CD4-positive, alpha-beta T cell treated with Interleukin-15 for 1 hour (primary cell): ENCODE measurements at places on chromosomes 5 and 9.

DNA sequence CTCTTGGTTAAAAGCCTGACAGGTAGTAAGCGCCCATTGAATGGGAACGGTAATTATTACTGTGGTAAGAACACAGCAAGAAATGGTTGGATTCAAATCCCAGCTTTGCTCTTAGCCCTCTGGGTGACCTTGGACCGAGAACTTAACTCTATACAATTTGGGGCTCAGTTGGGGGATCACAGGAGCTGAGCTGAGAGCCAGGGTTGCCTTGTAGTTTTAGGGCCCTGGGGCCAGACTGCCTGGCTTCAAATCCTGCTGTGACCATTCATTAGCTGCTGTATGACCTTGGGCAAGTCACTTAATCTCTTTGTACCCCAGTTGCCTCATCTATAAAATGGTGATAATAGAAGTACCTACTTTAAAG, 87.4 kb upstream of the SH3PXD2B start:
- no peak for DNase-seq

DNA sequence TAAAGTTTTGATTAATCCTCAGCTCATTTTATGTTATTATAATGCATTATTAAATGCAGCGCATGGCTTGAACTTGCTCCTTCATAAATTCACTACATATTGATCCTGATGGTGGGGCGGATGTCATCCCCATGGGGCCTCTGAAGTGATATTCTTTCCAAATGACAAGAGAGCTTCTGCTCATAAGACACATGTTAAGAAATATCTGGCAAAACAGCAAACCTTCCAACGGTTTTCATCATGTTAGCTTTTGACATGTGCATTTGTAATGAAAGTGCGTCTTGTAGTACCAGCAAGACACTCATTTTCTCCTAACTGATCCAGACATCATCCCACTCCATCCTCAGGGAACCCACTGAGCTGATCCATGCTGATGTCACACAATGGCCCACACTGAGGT, 45.7 kb downstream of the SEMA5A start:
- DNase-seq = no peak

- DNase-seq = no peak
Measured at GRCh38 chr5:195401-196160, 4.3 kb downstream of the LRRC14B start.

- no peak for DNase-seq
Measured at GRCh38 chr5:92779536-92779935, 801.5 kb downstream of the NR2F1-AS1 start.

DNA sequence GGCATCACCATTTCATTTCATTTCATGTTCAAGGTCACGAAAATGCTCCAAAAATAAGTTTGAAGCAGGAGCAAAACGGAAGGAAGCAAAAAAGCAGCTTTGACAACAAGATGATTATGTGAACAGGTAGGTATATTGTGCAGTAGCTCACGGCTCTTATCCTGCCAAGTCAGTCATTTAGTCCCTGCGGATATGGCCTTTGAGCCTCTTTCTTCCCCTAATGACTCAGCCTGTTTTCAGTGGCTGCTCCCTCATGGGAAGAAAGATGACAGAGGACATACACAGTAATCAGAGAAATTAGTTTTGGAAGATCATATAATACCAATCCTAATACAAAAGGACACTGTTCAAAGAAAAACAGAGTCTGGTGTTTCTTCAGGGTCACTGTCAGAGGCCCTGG, 155.8 kb upstream of the GRAMD2B start:
- DNase-seq = no peak

- DNase-seq = no peak
Measured at GRCh38 chr9:113409481-113409880, 994 bp downstream of the POLE3 start.

DNA sequence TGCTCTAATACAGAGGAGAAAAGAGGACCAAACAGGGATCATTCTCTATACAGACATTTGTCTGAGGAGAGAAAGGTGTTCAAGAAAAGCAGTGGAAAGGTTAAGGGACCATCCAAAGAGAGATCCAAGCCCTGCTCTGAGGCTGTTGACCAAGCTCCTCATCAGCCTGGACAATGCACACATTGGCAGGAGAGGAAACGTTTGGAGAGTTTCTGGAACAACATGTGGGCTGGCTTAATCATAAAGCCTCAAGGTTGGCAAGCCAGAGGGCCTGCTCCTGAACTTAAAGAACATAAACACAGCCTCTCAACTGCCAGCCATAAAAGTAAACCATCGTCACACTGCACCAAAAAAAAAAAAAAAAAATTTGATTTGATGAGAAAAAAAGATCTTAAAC, 184.4 kb upstream of the SLC12A2 start:
- no peak for DNase-seq

GRCh38 chr5:107542428-107542827, 128.3 kb downstream of the EFNA5 start:
- DNase-seq = no peak
